Mammary epithelial cell (primary cell): ENCODE measurements at places on chromosomes 4 and X.

DNA sequence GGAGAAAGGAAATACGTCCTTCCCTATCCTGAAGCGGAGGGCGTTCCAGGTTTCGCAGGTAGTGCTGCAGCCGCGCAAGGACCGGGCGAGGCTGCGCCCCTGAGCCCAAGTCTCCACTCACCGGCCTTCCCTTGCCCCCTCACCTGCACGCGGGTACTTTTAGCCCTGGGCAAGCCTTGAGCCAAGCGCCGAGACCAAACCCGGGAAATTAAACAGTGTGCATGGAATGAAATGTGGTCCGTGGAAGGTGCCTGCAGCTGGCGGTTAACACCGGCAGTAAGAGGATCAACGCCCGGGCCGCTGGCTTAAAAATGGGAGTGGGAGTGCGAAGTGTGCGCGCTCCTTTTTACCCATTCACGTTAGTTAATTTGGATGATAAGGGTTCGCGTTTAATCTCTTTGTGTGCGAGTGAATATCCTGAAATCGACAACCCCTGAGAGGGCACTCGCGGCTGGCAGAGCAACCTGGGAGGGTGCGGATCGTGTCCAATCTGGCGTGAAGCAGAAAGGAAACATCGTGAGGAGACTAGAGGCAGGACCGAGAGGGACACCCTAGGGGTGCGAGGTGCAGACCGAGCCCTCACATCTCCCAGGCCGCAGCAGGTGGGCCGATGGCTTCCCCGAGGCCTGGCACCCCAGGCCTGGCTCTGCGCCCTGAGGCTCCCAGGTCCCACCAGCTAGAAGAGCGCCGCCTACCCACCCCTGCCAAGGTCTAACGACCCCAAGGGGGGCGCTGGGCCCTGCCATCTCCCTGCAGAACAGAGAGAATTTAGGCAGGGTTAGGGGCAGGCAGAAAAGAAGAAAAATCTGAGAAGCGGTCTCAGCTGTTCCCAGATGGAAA is 2.0 kb upstream of the HELT start:
- DNase-seq = no peak

DNA sequence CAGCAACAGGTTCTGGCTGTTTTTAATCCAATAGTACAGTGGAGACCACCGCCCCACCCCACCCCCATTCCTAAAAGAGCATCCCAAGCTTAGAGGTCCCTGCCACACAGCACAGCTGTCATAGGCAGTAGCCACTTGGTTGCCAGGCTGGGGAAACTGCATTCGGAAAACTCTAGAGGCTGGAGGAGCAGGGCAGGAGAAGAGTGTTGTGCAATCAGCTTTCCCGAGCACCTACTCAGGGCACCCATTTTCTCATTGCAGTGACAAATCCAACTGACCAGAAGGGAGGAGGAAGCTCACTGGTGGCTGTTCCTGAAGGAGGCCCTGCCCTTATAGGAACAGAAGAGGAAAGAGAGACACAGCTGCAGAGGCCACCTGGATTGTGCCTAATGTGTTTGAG is 1.1 kb downstream of the CXCL1 start:
- peak; percentile 53 for DNase-seq

DNA sequence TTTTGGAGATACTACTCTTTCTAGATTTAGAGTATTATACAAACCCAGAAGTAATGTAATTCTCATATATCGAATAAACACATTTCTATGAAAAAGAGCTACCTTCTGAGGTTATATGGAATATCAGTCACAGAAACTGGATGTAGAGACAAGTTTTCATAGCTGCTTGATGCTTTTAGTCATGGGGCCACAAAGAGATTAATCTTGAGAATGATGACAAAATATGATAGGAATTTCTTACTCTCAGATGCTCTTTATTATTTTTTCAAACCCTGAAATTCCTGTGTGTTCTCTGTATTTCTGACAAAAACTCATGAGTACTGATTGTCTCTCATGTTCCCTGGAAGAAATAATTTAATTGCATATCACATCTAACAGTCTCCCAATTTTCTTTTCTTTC is 662.5 kb downstream of the RAPGEF2 start:
- DNase-seq = peak; percentile 37

DNA sequence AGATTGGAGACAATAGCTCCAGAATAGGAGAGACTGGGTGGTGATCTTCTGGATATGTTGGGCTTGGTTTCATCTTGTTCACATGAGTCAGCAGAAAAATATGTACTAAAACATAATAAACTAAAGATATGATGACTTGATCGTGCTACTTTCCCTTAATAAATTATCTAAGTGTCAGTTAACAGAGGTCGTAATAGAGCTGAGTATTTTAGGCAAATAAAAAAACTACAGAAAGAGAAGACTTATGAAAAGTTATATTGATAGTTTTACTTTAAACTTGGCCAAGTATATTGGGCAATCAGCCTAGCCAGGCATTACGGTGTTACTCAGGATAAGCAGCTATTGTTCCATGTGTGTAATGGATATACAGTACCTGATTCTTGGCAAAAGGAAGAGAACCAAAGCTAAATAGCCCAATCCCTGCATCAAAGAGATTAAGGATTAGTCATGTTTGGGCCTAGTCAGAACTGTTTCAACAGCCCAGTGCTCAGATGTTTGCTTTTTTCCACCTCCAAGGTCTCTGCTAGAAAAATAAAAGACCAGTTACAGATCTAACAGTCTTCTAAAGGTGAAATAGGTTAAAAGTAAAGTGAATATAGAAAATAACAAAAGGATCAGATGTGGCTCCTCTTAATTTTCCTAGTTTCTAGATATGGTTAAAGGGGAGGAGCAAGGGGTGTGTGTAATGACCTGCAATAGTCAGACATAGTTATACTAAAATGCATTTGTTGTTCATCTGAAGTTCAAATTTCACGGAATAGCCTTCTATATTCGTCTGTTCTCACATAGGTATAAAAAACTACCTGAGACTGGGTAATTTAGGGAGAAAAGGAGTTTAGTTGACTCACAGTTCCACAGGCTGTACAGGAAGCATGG is 262.6 kb downstream of the ADGRL3 start:
- DNase-seq = peak; percentile 89

DNA sequence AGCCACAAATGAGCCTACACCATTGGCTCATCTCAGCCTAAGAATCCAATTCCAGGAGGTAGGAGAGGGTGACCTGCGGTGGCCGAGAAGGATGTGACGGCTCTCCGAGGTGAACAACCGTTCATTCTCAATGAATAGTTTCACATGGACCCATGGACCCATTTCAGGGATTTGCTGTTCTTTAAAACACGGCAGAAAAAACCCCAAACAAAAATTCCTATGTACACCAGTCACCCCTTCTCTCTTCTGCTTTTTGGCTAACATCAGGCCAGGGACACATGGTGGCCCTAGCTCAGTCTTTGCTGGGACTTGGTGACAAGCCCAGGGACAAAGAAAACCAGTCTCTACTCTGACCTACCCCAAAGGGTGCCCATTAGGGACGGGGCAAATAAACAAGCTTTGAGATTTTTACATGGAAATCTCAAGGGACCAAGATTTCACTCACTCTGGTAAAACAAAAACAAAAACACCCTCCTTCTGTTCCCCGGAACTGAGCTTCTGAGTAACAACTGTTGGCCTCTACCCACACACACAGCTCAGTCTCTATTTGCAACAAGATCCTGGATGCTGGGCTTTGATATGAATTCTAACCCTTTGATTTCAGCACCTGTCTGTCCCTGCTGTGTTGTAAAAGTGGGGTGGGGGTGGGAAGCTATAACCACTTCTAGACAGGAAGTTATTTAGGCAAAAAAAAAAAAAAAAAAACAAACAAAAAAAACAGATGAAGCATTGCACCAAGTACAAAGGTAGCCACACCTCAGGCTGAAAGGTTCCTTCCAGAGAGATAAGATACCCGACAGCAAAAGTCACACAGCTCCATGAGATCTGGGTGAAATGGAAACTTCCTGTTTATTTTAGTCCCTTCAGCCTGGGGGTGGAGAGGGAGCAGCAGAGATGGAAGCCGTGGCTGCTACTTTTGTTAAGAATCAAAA is 49.0 kb downstream of the DDX3X start:
- DNase-seq = no peak

DNA sequence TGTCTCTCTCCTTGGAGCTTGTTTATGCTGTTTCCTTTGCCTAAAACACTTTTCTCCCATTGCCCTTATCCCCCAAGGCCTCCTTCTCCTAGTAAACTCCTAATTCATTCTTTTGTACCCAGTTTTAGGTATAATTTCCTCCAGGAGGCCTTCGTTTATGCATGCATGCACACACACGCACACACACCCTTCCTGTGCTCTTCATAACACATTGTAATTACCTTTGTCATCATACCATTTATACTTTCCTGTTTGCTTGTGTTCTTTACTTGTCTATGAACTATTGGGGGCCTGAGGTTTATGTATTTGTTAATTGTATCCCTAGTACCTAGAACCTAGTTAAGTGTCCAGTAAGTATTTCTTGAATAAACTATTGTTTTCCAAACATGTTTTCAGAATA is 45.5 kb downstream of the XIAP start:
- peak; percentile 11 for DNase-seq

- no peak for DNase-seq
Measured at GRCh38 chr4:184228056-184228705, 10.5 kb upstream of the ENPP6 start.

DNA sequence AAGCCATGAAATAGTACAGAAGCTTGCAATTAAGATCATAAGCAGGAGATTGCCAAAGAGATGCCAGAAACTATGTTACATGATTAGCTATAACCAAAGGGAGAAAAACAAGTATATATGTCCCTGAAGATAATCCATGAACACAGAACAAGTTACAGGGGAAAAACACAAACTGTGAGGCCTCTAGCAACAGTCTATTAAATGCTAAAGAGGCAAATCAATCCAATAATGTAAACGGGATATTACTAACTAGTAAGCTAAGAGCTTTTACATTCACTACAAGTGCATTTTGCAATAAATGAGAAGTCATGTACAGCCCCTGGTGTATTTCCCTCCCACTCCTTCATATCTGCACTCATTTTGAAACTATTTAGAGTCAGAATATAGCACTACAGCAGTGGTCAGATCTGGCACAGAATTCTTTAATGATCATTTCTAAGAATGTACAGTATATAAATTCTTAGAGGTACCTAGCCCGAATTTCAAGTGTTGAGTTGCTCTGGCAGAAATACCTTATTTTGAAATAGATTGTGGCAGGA is 449.8 kb upstream of the SMIM31 start:
- DNase-seq = peak; percentile 8

DNA sequence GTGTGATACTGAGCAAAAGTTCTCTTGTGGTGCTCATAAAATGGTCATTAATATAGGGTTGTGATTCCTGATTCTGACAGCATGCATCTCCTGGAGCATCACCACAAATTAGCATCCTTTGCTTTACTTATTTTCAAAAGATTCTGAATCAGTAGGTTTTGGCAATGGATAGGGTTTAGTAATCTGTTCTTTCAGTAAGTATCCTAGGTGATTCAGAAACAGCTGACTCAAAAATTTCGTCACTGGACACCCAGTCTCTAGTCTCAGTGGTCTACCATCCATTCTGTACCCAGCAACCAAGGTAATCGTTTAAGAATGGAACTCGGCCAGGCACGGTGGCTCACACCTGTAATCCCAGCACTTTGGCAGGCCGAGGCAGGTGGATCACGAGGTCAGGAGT is 4.1 kb downstream of the CBLL2 start:
- peak; percentile 20 for DNase-seq

- no peak for DNase-seq
Measured at GRCh38 chr4:152290366-152290921, 245.4 kb downstream of the FBXW7 start.

- no peak for DNase-seq
Measured at GRCh38 chr4:108483079-108483478, 137.3 kb upstream of the RPL34 start.

DNA sequence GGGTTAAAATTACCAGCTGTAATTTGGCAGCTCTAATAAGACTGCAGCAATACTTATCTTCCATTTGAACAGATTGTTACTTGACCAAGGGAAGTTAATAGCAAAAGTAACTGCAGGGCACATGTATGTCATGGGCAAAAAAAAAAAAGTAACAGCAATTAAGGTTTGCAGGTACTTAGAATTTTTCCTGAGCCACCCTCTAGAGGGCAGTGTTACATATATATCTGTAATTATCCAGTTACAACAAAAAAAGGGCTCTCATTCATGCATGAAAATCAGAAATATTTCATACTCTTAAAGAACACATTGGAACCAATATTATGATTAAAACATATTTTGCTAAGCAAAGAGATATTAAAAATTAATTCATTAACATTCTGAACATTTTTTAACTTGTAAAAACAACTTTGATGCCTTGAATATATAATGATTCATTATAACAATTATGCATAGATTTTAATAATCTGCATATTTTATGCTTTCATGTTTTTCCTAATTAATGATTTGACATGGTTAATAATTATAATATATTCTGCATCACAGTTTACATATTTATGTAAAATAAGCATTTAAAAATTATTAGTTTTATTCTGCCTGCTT is 25.1 kb downstream of the XIAP start:
- DNase-seq = peak; percentile 30

GRCh38 chrX:149453906-149454822 is 50.9 kb downstream of the IDS start:
- DNase-seq = peak; percentile 21

GRCh38 chrX:45202171-45202570 is 1.5 kb upstream of the DIPK2B start:
- DNase-seq = no peak

DNA sequence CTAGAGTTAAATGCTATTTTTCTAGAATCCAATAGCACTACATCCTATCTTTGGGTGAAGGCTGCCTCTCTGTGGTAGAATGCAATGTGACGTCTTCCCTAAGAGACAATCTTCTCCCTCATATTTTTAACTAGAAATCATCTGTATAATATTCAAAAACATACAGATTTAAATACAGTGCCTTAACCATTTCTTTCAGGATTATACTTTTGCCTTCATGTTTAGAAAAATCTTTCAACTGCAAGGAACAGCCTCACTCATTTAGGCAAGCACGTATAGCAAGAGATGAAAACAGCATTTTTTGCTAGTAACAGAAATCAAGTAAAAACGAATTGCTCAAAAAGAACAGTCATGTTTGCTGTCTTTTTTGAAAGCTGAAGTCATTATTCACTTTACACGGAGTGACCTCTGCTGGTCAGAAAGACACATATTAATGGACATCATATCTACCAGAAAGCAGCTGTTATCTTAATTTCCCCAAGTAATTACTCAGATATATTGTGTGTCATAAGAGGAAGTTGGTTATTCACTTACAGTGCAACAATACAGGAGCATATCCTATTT is 422.3 kb downstream of the STPG2 start:
- DNase-seq = peak; percentile 37
